CD4-positive, alpha-beta T cell treated with Interleukin-21 for 1 hour (primary cell): ENCODE measurements at places on chromosomes 4 and X.

DNA sequence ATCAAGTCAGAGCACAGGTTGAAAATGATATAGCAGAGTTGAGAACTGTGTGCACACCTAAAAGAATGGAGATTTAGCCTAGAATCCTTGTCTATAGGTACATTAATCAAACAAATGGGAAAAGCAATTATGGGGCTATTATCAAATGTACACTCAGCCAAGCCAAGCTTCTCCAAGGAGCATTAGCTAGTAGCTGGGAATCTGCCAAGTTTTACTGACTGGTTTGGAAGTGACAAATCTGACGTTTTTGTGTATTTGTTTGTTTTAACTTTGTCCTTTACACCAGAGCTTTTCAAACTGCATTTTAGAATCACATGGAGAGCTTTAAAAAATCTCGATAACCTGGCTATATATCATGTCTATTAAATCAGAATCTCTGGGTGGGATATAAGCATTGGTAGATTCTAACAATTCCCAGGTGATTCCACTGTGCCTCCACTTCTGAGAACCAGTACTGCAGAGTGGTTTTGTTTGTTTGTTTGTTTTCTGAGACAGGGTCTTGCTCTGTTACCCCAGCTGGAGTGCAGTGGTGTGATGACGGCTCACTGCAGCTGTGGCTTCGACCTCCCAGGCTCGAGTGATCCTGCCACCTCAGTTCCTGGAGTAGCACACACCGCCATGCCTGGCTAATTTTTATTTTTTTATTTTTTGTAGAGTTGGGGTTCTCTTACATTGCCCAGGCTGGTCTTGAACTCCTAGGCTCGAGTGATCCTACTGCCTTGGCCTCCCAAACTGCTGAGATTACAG is 279.8 kb downstream of the UNC5C start:
- DNase-seq, result no peak

- DNase-seq, result no peak
Observed at GRCh38 chrX:40720792-40721191, 14.6 kb downstream of the MED14 start.

- DNase-seq, result no peak
Observed at GRCh38 chr4:86280246-86280645, 79.6 kb downstream of the MAPK10 start.

DNA sequence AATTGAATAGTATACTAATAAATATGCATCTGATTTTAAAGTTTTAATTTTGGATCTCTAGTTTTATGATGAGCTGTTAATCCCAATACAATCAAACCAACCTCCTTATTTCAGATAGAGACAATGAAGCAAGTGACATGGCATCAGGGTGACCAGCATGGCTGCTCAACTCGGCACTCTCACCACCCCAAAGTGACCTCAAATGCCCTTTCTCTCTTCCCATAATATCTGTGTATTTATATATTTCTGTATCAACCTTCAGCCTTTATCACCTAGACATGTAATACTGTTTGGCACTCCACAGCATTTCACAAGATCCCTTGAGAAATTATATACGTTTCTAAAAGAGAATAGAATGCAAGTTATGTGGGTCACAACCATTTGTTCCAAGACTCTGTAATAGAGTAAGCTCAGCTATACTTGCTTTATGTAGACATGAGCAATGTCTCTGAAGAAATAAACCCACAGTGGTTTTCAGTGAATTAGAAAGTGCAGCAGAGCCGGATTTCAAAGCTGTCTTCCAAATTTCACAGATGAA is 1623.2 kb upstream of the PABPC4L start:
- DNase-seq, result no peak

GRCh38 chr4:140807491-140808252 is 51.5 kb upstream of the TBC1D9 start:
- no peak for DNase-seq

DNA sequence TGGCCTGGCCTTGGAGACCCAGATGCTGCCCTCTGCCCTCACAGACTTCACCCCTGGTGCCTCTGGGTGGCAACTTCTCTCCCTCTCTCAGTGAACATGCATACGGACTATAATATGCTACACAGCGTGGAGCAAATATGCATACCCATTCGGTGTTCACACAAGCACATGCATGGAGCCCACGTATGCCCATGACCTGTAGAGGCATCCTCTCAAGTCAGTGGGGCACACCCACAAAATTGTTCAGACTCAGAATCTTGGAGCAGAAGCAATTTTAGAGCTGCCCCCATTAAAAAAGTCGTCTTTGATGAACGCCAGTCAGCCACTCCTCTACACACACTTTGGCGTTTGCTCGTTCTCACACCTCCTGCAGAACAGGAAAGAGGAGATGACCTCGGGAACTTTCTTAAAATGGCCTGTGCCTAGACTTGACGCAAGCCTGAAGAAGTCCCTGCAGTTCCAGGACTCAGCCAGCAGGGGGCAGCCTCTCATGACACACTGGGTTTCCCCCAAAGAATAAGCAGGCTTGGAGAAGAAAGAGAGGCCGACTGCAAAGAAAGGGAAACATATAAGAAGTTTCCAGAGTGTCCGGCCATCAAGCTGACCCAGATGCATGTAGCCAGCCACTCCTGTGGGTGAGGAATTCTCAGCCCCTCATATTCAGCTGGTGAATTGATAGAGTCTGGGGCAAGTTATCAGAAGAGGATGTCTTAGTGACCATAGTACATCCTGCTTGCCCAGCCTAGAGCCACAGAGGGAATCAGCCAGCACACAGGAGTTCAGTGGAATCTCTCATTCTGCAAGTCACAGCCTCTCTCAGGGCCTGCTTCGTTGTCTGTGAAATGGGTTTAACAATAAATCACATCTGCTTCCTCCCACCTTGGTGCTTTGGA is 17.3 kb downstream of the APLN start:
- DNase-seq, result peak; percentile 72

DNA sequence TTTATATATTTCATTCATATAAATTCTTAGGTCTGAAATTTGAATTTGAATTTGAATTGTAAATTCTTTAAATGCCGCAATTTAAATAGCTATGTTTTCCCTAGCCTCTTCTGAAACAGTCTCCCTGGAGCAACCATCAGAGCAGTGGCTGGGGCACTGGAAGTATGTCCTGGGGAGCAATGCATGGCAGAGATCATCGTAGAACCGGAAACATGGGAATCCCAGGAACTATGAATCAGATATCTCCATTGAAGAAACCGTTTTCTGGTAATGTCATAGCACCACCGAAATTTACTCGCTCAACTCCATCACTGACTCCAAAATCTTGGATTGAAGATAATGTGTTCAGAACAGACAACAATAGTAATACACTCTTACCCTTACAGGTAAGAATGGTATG is 4.9 kb downstream of the CPEB2 start:
- DNase-seq, result no peak

GRCh38 chr4:166823126-166823525 is 411.2 kb downstream of the SPOCK3 start:
- no peak for DNase-seq

DNA sequence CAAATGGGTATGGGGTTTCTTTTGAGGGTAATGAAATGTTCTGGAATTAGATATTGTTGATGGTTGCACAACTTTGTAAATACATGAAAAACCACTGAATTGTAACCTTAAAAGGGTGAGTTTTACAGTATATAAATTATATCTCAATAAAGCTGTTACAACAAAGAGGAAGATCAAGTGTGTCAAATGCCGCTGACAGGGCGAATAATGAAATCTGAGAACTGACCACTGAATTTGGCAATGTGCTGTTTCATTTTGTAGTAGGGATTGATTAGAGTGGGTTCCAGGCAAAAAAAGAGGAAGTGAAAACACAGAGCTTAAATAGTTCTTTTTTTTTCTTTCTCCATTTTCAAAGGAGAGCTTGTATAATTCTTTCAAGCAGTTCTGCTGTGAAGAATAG is 161.1 kb upstream of the NAP1L5 start:
- DNase-seq, result peak; percentile 9

DNA sequence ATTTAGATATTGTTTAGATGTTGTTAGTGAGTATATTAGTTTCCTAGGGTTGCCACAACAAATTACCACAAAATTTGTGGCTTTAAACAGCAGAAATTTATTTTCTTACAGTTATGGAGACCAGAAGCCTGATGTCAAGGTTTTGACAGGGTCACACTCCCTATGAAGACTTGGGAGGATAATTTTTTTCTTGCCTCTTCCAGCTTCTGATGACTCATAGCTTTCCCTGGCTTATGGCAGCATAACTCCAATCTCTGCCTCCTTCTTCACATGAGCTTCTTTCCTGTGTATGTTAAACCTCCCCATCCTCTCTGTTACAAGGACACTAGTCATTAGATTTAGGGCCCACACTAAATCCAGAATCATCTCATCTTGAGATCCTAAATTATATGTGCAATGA is 20.9 kb upstream of the RAB40A start:
- DNase-seq, result no peak

GRCh38 chr4:84279678-84280077 is 219.4 kb downstream of the NKX6-1 start:
- no peak for DNase-seq

- DNase-seq, result no peak
Observed at GRCh38 chr4:34181891-34182290, 2062.4 kb downstream of the ARAP2 start.

- peak; percentile 35 for DNase-seq
Observed at GRCh38 chr4:80196922-80197573, at the start of gene PRDM8. TSS of gene PRDM8 (plus strand) at chr4:80197503. CDS start at chr4:80200081, 2,578 bp downstream.

DNA sequence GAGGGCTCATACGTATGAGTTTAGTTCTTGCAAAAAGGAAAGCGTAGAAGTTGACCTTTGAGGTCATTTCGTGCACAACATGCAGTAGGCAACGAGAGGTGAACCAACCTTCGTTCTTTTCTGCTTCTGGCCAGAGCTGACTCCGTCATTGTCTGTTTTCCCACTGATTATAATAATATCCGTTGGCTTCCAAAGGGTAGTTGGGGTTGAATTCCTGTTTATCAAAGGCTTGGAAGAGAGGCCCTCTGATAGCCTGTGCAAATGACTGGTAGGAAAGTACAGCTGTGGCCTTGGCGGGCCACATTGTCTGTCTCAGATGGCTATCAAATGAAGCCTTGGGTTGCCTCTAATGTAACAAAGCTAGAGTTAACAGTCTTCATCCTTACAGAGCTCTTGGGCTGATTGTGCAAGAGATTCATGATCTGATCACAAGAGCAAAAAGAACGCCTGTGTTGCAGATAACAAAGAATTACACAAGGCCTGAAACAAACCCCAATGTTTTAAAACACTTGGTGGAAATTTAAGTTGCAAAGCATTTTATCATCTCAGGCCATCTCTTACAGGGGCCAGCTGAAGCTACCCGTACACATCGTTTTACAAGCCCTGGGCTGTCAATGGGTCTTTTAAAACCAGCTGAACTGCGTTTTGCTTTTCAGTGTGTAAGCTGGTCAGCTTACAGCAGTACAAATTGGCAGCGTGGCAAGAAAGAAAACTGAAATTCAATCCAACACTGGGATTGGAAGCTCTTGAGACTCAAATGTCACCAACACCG is 46.1 kb upstream of the FAM9C start:
- DNase-seq, result peak; percentile 39

- DNase-seq, result no peak
Observed at GRCh38 chr4:67684839-67685531, 16.0 kb downstream of the UBA6 start.

- DNase-seq, result no peak
Observed at GRCh38 chr4:164799410-164799809, 45.5 kb downstream of the SMIM31 start.

GRCh38 chr4:44319129-44319528 is 129.5 kb downstream of the KCTD8 start:
- DNase-seq, result no peak

DNA sequence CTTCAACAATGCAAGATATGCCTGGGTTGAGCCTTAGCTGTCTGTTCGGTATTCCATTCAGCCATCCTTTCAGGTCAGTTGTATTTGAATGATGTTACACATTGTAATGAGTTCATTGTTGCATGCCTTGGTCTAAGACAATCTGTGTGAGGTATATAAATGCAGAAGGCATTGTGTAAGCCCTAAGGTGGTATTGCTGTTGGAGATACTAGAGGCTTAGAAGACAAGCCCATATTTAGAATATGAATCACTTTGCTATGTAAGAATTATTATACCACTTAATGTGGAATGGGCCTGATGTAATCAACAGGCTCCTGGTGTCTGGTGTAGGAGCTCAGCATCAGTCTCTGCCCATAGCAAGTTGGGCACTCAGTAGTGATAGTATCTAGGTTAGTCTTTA is 473.4 kb upstream of the GNPDA2 start:
- no peak for DNase-seq

GRCh38 chr4:114562176-114562904 is 36.3 kb upstream of the UGT8 start:
- no peak for DNase-seq

GRCh38 chr4:98801259-98801725 is 127.6 kb downstream of the EIF4E start:
- no peak for DNase-seq

DNA sequence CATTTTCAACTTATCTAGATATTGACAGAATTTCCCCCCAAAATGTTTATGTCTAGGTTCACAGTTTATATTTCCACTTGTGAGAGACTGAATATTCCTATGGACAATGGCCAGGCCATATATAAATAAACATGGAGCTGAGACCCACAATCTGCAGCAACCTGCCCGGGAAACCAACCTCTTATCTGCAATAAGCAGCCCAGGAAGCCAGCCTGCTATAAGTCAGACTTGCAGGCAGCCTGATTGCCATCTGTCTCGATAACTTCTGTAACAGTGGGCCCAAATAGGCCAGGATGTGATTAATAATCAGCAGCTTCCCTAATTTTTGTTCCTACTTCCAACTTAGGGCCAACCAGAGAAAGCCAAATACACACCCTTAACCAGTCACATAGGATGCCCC is 5.2 kb upstream of the NAP1L5 start:
- no peak for DNase-seq

DNA sequence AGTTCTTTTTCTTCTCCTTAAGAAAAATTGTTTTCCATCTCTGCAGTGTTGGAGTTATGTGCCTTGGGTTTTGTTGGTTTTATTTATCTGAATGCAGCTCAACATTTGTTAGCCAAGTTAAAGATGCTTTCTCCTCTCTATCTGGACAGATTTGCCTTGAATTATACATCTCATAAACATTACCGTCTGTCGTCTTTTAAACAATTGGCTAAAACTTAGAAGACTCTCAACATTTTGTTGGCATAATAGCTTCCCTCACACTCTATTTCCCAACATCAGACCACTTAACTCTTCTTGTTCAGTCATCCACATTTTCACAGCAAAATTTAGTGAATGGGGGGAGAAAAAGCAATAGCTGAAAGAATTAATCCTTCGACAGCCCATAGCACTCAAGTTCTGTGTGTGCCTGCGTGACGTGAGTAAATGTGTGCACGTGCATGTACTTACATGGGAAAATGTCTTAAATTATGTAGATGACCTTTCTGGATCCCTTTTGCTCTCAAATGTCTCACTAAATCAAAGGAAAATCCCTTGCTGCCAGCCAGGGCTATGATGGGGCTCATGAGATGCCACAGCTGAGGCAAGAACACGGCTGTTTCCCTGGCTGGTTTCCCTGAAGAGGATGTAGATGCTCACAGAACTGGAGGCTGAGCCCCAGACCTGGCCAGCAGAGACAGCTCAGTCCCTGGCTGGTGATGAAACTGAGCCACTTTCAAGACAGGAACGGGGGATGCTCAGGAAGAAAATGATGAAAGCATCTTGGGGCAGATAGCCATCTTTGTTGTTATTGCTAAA is 382.2 kb downstream of the FBXW7 start:
- DNase-seq, result no peak
